ENCODE measurements at places on chromosomes 1 and 21. TPM values are rescaled to one million over a fixed set of nuclear protein-coding genes. Genes with fewer than 3 reads are reported as not detected.

- DNase-seq = no peak
These were observed 9.2 kb downstream of the S100A10 start for GRCh38 chr1:151984313-151984956.

The DMRTA2 gene
- 1.4 TPM for total RNA-seq

The AMPD2 gene
- 69.3 TPM for total RNA-seq

The OPRD1 gene
- total RNA-seq = 0.75 TPM

The MYCL gene
- 39.5 TPM for total RNA-seq

DNA sequence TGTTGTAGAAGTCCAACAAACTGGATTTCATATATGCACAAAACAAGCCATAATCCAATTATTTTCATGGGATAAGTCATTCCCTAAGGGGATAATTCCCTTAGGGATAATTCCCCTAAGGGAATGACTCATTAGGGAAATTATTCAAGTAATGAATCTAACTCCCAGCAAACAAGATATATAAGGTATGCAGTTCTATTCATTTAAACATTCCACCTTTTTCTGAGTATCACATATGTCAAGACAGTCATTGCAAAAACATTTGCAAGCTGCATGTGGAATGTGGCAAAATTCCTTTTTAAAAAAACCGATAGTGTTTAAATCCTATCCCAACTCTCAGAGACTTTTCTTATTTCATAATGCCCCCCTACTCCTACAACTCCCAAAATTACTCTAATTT lies 131.2 kb downstream of the AKT3 start:
- DNase-seq = no peak
